ENCODE measurements at places on chromosomes 4 and X.

DNA sequence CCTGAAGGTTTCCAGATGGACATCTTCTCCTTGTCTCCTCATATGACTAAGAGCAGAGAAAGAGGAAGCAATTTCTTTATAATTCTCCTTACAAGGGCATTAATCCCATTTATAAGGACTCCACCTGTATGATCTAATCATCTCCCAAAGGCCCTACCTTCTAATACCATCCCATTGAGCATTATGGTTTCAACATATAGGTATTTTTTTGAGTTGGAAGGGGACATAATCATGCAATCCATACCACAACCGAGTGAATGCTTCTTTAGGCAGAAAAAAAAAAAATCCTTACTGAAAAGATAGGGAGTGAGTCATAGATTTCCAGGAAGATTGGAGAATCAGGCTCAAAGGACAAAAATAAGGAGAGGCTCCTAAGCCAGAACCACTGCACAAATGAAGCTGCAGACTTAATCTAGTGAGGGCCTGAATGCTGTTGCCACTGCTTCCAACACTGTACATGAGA, 312.5 kb upstream of the HS3ST1 start:
- peak; percentile 0 for DNase-seq

- peak; percentile 94 for DNase-seq
These were observed 122.7 kb upstream of the PSAPL1 start for GRCh38 chr4:7557456-7557855.

DNA sequence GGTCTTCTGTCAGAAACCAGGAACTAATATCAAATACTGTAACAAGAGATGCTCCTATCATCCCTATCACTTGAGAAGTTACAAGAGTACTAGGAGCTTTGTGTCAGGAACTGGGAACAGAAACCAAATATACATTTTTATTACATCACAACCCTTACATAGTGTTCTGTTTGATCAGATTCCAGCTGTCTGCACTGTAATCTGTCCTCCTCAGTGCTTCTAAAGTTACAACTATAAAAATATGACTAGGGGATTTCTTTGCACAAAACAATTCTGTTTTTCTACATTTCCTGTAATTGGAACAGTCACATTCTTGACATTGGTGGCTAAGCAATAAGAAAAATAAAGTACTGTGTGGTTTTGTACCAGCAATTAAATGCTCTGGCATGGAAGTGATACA, 686.0 kb downstream of the PDHA2 start:
- DNase-seq: no peak

DNA sequence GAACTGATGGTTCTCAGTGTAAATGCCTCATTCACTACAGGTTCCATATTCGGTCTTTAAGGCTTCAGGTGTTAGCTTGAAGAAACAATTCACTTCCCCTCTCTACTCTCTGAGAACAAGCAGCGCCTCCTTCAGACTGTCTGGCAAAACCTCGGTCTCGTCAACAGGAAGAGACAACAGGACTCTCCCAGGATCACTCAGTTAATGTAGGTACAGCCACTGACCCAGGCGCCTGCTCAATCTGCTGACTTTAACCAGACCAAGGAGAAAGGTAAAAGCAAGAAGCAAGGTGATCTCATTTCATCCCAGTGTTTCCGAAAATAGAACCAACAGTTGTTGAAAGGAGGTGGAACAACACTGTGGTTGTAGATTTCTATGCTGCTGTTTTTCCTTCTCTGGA, 102.2 kb downstream of the SLC2A9 start:
- DNase-seq: no peak
